ENCODE measurements at places on chromosomes 6 and 20. TPM values are rescaled to one million over a fixed set of nuclear protein-coding genes. Genes with fewer than 3 reads are reported as not detected.

The C20orf204 gene
- not detected for polyA plus RNA-seq

The SLC12A5 gene
- polyA plus RNA-seq, result 498 TPM

The GABRR1 gene
- polyA plus RNA-seq, result 0.85 TPM

The GRM1 gene
- 200 TPM for polyA plus RNA-seq

The RAD21L1 gene
- polyA plus RNA-seq, result not detected

The ATP6V1G2 gene
- 211 TPM for polyA plus RNA-seq

The DDX27 gene
- 21.4 TPM for polyA plus RNA-seq

The TP53TG5 gene
- polyA plus RNA-seq, result 3.8 TPM

The ZNF391 gene
- 2.1 TPM for polyA plus RNA-seq

The SAMD5 gene
- polyA plus RNA-seq, result 0.62 TPM

The SMIM8 gene
- polyA plus RNA-seq, result 101 TPM

The ANKRD6 gene
- polyA plus RNA-seq, result 0.14 TPM

The HLA-DQA2 gene
- not detected for polyA plus RNA-seq

The FAM209B gene
- 0.99 TPM for polyA plus RNA-seq

The AIF1 gene
- not detected for polyA plus RNA-seq

The RIPOR2 gene
- 62.1 TPM for polyA plus RNA-seq

The LSM14B gene
- polyA plus RNA-seq, result 4.6 TPM

The CITED2 gene
- 6.5 TPM for polyA plus RNA-seq
